Pancreas (tissue), 10 donors: ENCODE measurements at places on chromosomes 7 and 10.
A peak's percentile ranks its signal among the peaks of the same experiment; 100 is the strongest.

DNA sequence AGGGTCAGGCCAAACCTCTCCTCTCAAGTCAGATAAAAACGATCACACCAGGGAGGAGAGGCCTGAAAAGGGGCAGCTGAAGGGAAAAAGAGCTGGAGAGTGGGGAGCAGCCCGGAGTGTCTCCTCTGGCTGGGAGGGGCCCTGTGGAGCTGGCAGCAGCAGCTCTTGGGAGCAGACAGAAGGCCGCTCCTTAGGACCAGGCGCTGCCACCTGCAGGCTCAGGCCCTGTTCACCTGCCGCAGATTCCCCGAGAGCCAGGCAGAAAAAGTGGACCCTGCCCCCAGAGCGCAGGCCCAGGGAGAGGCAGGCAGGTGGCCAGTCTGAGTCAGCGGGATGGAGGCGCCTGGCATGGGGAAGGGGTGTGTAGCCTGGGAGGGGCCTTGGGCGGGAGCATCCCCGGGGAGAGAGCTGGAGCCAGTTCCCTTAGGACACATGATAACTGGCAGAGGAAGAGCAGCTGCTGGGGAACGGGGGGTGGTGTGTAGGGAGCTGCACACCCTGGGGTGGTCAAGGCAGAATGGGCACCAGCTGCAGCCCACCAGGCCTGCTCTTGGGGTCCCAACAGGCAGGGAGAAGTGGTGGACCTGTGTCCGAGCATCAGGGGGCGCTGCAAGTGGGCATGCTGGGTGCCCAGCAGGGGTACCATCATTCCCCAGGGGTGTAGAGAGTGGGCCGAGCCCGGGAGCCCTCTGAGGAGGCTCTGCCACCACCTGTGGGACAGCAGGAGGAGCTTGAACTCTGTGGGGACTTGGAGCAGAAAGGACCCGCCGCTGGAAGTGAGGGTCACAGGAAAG, 177.2 kb upstream of the RHEB start:
- DNase-seq, result no peak

- no peak for DNase-seq
These were observed 54.0 kb upstream of the NMT2 start for GRCh38 chr10:15222511-15222910.

- DNase-seq, result no peak
These were observed 11.7 kb downstream of the NOBOX start for GRCh38 chr7:144391823-144392255.

DNA sequence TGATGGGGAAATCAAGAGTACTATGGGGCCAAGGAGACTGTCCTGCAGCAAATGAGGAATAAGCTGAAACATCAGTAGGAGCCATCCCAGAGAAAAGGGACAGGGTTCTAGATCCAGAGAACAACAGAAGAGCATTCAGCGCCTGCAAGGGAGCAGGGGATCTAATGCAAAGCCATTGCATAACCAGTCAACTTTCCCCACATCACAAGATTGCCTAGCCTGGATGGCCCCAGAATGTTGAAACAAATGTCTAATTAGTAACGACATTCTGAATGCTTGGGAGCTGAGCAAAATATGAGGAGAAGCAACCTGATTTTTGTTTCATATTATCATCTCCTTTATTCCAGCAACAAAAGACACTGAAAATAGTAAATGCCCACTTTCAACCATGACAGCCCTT, 2.7 kb upstream of the MPP7 start:
- DNase-seq, result no peak

- DNase-seq, result no peak
These were observed 814.6 kb upstream of the AUTS2 start for GRCh38 chr7:68783684-68784083.

- DNase-seq, result no peak
These were observed 76.4 kb downstream of the CARD11 start for GRCh38 chr7:2967253-2967652.

GRCh38 chr7:76049295-76049694, 1.4 kb downstream of the MDH2 start:
- DNase-seq, result no peak

GRCh38 chr10:125264091-125264490, 103.7 kb upstream of the CTBP2 start:
- no peak for DNase-seq

GRCh38 chr7:4882169-4883032, 1.1 kb downstream of the RADIL start:
- no peak for DNase-seq

DNA sequence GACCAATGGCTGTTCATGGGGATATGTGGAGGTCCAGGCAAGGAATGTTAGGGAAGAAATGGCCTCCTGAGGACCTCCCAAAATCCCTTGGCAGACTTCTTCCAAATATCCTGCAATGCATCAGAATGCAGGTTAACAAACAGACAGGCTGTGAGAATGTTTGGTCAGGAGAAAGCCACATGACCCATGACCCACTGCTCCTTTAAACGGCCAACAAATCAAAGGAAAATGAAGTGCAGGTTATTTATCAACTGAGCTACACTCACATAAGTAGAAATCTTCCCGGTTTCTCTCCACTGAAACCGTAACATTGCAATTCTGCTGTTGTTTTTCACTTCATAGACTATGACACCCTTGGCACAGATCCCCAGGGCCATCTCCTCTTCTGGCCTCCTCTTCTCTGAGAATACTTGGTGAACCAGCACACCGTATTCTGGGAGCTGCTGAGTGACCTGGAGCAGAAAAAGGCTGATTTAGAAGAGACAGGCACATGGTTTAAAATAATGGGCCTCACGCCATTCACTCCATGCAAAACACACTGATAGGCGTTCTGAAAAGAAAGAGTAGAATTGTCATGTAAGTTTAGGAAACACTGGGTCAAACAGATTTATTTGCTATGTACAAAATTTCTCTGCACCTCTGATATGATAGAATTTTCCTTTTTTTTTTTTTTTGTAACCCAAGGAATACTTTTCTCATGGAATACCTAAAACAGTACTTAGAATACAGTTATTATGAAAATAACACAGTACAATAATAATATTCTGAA, 67.8 kb downstream of the FRMPD2 start:
- DNase-seq, result no peak

DNA sequence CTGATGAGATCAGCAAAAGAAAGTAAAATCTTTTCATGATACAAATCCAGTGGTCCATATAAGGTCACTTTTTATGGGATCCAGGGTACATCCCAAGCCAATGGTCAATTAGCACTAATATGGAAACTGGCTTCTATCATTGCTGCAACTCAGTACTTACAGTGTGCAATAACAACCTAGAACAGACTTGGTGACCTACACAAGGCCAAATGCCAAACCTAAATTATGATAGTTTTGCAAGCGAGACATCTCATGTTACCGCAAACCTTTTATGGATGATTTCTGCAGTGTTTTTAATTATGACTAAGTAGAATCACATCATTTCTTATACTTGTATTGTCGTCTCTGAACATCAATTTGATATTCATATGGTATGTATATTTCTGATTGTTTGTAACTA, 583.5 kb upstream of the SEMA3D start:
- DNase-seq, result no peak

GRCh38 chr10:86231796-86232560, 134.6 kb downstream of the GRID1 start:
- no peak for DNase-seq

DNA sequence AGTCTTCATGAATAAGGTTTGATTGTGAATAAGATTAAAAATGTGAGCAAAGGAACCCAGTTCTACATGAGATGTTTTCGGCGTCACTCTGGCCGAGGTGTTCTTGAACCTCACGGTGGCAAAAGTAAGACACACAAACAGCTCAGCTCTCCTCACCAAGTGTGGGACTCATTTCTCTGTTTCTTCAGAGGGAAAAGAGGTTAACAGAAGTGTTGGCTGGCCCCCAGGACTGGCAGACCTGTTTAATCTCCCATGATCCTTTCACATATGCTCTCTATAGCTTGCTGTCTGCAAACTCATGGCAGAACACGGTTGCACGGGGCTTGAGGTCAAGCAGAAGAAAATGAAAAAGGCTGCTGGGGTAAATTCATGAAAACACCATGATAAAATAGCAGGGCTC, 394.4 kb downstream of the CALN1 start:
- no peak for DNase-seq

GRCh38 chr10:116836083-116836482, 13.2 kb upstream of the ENO4 start:
- DNase-seq, result no peak

DNA sequence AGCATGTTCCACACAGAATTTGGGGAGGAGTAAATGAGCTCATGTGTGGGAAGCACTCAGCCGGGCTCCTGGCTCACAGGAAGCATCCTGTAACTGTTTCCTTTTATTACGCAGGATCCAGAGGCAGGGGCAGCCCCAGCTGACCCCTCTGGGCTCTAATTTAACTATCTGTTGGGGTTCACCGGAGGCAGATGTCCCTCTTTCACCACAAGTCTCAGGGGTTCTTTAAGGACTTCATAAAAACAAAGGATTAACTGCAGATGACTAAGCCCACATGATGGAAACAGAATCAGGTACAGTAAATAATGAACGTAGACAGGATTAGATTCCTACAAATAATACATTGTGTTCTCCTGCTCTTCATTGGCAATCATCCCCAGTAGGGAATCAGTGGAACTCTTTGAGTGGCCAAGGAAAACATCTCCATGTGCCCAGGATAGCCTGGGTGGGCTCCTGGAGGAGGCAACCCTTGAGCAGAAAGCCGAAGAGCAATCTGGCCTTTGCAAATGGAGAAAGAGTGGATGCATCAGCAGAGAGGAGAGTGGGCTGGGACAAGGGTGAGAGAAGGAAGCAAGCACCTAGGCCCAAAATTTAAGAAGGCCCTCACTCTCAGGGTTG, 24.6 kb downstream of the TBXAS1 start:
- DNase-seq, result no peak

DNA sequence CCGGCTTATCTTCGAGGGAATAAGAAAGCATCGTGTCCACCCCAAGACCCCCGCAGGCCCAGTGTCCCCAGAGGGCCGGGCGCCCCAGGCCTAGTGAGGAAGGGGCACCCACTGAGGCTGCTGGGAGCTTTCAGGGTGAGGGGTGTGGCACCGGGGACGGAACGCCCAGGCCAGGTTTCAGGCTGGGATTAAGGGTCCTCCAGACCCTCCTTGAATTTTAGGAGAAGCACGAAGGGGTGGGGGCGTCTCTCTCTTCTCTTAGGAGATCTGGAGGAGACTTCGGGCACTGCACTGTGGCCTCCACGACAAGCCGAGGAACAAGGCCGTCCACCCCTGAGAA, 96.8 kb downstream of the PDGFA start:
- no peak for DNase-seq

GRCh38 chr10:127450644-127451043, 98.5 kb upstream of the NPS start:
- DNase-seq, result no peak

DNA sequence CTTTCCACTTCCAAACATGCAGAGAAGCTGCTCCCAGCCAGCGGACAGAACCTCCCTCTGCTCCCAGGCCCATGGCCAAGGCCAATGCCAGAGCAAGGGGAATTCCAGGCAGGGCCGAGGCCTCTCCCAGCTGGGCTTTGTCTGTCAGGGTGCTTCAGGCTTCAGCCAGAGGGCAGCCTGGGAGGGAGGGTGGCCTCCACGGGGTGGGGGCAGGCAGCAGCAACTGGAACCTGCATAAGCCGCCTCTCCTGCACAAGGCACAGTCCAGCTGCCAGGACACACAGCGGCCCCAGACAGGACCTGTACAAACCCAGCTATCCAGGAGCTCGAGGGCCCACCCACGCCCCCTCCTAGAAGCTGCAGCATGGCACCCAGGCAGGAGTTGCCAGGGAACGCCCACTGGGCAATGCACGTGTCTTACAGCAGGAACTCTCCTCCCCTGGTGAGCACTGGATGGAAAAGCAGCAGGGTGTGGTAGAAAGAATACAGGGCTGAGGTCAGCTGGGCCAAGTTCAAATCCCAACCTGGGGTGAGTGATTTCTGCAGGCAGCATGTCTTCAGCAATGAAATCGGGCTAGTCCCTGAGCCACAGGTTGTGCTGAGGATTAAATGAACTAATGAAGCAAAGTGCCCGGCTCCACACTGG, 7.6 kb downstream of the FAM53B start:
- peak; percentile 81 for DNase-seq

DNA sequence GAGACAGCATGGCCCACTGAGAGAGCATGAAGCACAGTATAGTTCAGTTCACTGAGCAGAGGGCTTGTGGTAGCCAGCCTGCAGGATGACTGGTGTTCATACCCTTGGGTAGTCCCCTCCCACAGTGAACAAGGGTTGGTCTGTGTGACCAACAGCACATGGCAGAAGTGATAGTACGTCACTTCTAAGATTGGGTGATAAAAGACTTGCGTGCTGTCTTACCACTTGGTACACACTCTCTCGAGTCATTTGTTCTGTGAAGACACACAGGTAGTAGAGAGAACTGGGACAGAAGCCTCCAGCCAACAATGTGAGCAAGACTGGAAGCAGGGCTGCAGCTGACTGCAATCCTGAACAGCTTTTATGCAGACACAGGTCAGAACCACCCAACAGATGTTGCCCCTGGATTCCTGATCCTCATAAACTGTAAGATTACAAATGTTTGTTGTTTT, 14.6 kb downstream of the EPC1 start:
- DNase-seq, result peak; percentile 55

DNA sequence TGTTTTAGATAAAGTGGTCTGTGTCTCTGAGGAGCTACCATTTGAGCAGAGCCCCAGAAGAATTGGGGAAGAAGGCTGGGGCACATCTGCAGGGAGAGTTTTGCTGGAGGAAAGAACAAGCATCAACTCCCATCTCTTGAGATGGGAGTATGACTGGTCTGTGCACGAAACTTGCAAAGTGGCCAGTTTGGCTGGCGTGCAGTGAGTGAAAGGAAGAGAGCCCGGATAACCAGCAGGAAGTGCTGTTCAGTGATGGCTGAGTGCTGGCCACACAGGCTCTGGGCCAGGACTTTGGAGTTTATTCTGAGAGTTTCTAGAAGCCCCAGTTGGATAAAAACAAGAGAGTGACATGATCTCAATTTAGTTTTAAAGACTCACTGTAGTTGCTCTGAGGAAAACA, 34.4 kb upstream of the SVIL start:
- no peak for DNase-seq

DNA sequence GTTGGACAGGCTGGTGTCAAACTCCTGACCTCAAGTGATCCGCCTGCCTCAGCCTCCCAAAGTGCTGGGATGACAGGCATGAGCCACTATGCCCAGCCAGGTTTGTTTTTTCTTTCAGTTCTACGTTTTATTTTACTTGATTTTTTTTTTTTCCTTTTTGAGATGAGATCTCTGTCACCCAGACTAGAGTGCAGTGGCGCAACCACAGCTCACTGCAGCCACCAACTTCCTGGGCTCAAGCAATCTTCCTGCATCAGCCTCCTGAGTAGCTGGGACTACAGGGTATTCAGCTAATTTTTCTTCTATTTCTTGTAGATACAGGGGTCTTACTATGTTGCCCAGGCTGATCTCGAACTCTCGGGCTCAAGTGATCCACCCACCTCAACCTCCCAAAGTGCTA, 24.3 kb downstream of the GDI2 start:
- DNase-seq, result no peak

DNA sequence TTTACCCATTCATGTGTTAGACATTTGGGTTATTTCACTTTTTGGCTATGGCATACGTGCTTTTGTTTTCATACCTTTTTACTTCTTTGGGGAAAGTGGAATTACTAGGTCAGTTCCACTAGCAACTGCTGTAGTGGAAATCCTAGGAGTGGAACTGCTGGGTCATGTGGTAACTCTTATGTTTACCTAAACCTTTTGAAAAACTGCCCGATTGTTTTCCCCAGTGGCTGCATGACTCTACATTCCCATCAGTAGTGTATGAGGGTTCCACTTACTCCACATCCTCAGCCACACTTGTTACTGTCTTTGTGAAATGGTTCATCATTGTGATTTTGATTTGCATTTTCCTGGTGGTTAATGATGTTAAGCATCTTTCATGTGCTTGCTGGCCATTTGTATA, 82.3 kb downstream of the TAX1BP1 start:
- DNase-seq, result no peak

GRCh38 chr10:104099941-104100340, 14.3 kb upstream of the COL17A1 start:
- no peak for DNase-seq

- no peak for DNase-seq
These were observed 1.6 kb downstream of the C1GALT1 start for GRCh38 chr7:7183838-7184463.
